ENCODE measurements at places on chromosomes 6 and 20.

- no peak for DNase-seq
Measured at GRCh38 chr20:17158701-17159100, 68.1 kb upstream of the PCSK2 start.

DNA sequence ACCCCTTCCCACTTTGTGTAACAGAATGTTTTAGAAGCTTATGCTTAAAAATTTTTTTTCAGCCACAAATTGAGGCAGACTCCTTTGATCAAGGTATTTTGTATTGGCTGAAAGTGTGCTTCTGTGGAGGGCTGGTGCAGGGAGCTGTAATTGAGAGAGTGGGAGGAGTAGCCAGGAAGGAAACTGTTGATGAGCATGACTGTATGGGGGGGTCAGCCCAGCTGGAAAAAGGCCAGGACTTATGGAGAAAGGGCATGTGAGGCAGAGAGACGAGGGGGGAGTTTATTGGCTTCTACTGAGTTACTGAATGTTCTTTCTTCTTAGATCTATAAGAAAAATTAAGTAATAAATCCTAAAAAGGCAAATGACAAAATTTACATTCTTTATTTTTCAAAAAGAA, 13.4 kb downstream of the RFPL4B start:
- DNase-seq: no peak

DNA sequence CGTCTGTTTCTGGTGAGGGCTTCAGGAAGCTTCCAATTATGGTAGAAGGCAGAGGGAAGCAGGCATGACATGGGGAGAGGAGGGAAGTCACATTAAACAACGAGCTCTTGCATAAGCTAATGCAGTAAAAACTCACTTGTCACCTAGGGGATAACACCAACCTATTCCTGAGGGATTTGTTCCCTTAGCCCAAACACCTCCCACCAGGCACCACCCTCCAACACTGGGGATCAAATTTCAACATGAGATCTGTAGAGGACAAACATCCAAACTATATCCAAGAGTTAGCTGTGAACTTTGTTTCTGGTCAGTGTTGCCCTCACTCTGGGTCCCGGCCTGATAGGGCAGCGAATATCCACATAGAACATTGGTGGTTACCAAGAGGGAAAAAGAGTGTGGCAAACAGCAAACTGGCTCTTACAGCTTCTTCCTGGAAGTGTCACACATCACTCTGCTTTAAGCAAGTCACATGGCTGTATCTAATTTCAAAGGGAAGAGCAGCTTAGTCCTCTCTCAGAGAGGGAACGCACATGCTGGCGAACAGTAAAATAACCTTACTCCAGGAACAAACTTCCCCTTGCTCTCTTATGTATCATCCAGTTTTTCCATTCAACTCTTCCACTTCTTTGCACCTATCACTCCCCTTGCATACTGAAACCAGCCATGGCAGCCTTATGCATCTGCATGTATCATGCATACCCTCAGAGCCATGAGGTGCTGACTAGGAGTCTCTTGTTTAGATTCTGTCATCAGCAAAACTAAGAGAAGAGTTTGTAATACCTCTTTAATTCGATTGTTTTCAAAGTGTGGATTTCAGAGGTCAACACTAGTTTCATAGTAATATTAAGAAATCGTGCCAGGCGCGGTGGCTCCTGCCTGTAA, 4.8 kb upstream of the MOCS1 start:
- no peak for DNase-seq

DNA sequence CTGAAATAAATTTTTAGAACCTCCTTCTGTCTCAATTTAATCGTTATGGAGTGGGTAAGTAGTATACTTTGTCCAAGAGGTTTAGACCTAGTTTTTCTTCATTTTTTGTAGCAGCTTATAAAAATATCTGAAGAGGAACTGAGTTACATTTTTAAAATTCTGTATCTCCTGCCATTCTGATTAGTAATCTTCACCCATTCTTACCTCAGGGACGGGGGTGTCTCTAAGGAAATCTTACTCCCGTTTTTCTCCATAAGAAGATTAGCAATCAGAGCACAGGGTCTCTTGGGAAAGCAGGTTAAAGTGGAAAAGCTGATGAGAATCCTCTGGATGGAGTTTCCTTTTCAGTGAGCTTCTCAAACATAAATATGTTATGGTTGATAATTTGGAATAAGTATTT, 259.3 kb upstream of the FAM83B start:
- DNase-seq: no peak

- no peak for DNase-seq
Measured at GRCh38 chr6:81145506-81145905, 607.0 kb downstream of the TENT5A start.

GRCh38 chr6:76862936-76863335, 600.4 kb downstream of the HTR1B start:
- no peak for DNase-seq

Data from activated CD8-positive, alpha-beta T cell treated with anti-CD3 and anti-CD28 coated beads for 36 hours (primary cell).